CD4-positive, alpha-beta T cell treated with Interleukin-15 for 1 hour (primary cell): ENCODE measurements at places on chromosomes 11 and 22.

GRCh38 chr22:46055911-46056545 is 79.1 kb upstream of the WNT7B start:
- no peak for DNase-seq

- DNase-seq = peak; percentile 21
Measured at GRCh38 chr22:32473388-32473952, 1.1 kb upstream of the FBXO7 start.

- DNase-seq = no peak
Measured at GRCh38 chr11:99275521-99275920, 254.8 kb downstream of the CNTN5 start.

DNA sequence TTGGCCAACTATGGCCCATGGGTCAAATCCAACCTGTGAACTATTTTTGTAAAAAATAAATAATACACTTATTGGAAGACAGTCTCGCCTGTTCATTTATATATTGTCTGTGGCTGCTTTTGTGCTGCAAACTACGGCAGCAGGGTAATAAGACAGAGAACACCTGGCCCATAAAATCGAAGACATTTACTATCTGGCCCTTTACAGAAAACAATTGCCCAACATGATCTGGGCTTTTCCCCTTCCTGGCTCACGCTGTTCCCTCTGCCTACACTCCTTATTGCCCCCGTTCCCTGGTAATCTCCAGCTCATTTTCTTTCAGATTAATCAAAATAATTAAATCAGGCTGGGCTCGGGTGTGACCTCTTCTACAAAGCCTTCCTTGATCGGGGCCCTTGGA is 5.6 kb downstream of the PLAAT2 start:
- no peak for DNase-seq

DNA sequence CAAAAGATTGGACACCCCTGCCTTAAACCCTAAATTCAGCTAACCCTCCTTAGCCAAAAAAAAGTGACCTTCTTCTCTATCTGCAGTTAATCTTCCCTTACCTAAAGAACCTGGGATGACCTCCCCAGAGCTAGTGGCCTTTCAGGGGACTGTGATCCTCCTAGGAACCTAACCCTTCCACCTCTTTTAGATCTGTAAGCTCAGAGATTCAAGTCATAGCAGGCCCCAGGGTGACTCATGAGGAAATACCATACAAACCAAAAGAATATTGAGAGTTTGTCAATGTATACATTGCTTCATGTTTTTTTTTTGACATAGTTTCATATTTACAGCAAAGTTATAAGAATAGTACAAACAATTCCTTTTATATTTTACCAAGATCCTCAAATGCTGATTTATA is 38.3 kb upstream of the CXCR5 start:
- DNase-seq = no peak

GRCh38 chr11:76745561-76746207 is 37.5 kb upstream of the TSKU start:
- no peak for DNase-seq

GRCh38 chr11:70078781-70079616 is 882 bp downstream of the ANO1 start:
- no peak for DNase-seq

GRCh38 chr22:48704335-48704734 is 1123.3 kb downstream of the BRD1 start:
- no peak for DNase-seq

DNA sequence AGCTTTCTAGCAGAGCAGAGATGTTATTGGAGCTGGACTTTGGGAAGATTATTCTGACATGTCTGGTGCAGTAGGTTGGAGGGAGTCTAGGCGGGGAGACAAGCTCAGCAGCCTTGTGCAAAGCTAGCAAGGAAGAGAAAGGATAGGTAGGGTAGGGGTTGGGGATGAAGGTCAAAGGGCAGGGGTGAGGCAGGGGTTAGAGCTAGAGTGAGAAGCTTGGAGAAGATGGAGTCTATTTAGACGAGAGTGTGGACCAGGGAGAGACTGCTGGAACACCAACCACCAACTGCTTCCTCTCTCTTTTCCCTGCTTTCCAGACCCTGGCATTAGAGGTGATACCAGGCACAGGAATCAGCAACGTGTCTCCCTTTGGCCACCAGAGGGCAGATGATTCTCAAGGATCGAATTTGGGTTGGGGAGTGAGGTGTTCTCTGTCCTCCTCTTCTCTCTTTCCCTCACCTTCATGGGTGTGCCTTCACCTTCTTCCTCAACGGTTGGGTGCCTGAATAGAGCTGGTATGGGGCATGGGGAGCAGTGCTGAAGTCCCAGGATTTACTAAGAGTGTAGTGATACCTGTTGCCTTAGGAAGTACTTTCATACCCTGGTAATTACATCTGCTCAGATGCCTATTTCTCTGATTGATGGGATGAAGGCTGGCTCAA is 1.8 kb upstream of the MARK2 start:
- peak; percentile 72 for DNase-seq

GRCh38 chr11:100823360-100823759 is 136.3 kb downstream of the ARHGAP42 start:
- no peak for DNase-seq

- DNase-seq = no peak
Measured at GRCh38 chr11:7457211-7457610, 28.1 kb upstream of the OLFML1 start.

DNA sequence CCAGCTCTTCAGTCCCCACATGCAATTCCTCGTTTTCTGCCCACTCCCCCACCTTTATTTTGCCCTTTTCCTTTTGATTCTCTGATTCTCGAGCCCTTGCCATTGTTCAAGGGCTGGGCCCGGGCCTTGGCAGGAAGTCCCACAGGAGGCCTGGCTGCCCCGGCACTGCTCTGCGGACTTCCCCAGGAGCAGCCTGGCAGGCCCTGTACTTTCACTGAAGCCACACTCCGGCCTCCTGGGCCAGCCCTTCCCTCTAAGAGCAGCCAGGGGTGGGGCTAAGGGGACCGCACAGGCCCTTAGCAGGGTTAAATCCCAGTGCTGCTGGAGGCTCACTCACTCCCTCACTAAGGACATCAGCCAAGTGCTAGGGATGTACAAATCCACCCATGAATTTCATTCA is 4.1 kb downstream of the LRRC32 start:
- DNase-seq = peak; percentile 44

DNA sequence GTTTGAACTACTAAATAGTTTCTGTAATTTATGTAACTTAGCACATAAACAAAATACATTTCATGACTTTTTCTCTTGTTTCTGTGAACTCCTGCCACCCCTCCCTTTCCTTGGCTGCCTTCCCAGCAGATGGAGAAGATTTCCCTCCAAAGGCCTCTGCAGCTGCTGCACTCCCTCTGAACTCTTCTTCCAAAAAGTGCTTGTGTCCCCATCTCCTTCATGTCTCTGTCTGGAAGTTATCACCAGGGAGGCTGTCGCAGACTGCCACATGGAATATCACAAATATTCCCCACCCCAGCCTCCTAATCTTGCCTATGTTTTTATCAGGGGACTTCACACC is 1068.3 kb downstream of the OPCML start:
- no peak for DNase-seq

DNA sequence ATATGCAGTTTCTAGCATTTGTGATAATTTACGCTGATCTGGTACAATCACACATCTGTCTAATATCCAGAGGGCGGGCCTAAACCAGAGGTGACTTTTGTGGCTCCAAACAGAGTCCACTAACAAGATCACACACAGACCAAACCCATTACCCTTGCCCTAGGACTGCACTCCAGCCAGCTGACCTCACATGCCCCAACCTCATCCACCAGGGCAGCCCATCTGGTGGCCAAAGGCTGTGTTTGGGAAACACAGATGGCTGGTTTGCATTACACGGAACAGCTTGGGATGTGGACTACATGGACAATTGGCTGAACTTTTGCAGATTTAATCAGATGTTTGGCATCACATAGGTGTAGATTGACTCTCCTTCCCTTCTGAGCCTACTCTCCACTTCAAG is 228.2 kb downstream of the GRIK4 start:
- DNase-seq = no peak

GRCh38 chr22:37607010-37607934 is 1.4 kb upstream of the GGA1 start:
- DNase-seq = peak; percentile 88

DNA sequence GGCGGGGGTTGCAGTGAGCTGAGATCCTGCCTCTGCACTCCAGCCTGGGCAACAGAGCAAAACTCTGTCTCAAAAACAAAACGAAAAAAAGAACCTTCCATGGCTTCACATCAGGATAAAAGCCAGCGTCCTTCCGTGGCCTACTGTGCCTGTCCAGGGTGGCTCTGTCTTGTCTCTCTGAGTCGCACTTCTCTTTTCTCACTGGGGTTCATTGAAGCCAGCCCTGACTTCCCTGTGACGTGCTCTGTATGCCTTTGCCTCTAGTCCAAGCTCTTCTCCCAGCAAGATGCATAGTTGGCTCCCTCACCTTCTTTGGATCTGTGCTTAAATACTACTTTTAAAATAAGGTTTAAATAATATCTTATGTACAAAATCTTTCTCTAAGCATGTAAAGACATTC is 11.6 kb downstream of the ATXN10 start:
- DNase-seq = no peak

- DNase-seq = no peak
Measured at GRCh38 chr11:29452146-29452545, 564.7 kb downstream of the KCNA4 start.

- DNase-seq = no peak
Measured at GRCh38 chr11:134276396-134277182, 410 bp downstream of the GLB1L3 start.

- DNase-seq = no peak
Measured at GRCh38 chr11:72816404-72816990, 2.3 kb downstream of the ATG16L2 start.

DNA sequence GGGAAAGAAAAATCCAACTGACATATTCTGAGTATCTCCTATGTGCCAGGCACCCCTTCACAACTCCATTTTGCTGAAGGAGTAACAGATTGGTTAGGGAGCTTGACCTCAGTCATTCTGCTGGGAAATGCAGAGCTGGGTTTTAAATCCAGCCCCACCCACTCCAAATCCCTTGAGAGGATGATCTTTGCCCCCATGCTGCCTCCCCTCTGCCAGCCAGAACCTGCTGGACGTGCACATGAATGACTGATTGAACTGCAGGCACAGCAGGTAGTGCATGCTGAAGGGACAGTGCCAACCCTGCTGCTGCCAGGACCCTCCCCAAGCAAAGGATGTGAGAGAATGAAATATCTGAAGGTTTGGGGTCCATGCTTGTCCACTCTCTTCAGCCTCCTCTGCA is 340.9 kb downstream of the BUD13 start:
- DNase-seq = no peak

DNA sequence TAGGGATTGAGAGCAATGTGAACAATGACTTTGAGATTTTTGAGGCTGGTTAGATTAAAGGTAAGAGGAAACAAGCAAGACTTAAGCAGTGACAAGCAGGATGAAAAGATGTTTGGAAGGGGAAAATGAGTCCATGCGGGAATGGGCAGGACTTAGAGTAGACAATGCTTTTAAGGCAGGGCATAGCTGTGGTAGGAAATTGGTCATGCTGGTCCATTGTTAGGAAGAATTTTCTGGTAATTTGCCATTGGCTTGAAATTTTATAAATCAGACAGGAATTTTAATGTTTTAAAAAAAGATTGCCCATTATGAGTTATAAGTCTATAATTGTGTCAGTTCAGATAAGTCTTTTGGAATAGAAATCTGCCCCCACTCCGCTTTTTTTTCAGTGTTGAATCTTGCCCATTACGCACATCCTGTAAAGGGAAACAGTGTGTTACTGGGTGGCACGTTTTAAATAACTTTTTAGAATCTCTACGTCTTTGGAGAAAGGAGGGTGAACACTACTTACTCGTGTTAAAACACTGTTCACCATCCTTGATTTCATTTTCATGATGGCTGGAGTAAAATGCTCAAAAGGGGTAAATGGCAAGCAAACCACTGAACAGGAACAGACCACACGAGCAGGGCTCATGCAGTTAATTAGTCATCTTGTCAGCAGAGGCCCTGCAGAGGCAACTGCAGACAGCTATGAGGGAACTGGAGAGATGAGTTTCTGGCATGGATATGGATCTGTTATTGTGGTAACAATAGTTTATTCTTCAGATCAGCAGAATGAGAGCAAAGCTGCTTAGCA is 25.0 kb downstream of the SWAP70 start:
- DNase-seq = peak; percentile 50

- DNase-seq = peak; percentile 6
Measured at GRCh38 chr11:76622493-76623094, 48.0 kb downstream of the LRRC32 start.

GRCh38 chr11:112186304-112186703 is 11.0 kb downstream of the BCO2 start:
- DNase-seq = no peak

GRCh38 chr11:34427186-34427805 is 11.4 kb upstream of the CAT start:
- DNase-seq = no peak

DNA sequence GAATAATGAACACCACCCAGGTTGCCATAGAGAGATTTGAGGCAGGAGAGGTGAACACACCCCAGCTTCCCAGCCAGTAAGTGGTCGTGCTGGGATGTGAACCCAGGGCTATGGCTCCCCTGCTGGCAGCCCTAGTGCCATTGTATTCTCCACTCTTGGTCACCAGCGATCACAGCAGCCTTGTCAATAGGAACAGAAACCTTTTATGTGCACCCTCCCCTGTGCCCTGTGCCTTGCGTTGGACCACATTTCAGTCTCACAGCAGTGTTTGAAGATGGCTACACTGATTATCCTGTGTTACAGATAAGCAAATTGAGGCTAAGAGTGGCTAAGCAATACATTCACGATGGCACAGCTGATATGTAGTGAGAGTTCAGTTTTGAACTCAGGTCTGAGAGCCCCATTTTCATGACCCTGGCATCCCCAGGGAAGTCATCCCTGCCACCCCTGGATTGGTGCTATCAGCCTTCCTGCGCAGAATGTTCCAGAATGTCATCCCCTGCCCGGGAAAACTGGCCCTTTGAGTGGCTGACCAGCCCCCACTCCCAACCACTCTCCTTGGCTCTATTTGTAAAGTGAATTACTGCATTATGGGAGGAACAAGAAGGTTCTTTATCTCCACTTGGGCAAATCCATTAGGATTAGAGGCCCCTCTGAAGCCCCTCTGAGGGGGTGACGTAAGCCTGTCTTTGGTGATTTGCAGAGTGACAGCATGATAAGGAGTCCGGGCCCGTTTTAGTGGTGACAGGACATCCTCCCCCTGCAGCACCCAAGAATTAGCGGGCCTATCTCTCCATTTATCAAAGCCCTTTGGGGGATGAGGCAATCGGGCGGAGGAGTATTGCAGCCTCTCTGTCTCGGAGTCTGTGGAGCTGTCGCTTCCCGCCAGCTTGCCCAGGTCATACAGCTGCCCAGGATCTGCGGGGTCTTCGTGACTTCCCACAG is 30.9 kb downstream of the SMIM38 start:
- no peak for DNase-seq

DNA sequence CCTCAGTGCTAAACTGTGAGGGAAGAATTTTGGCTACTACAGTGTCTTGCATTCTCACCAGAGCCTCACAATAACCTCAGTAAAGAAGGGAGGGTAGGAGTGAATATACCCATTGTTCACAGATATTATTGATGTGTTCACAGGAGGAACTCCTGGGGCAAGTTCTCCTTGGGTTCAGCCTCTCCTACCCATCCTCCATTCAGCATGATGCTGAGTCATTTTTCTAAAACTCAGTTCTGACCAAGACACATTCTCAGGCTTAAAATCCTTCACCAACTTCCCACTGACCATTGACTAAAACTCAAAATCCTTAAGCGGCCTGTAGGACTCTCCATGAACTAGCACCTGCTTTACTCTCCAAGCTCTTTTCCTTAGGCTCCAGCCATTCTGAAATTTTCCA is 48.7 kb downstream of the SYTL2 start:
- DNase-seq = no peak
